Mesenteric fat pad (tissue), 1 donor: ENCODE measurements at places on chromosomes 1 and 21. TPM values are rescaled to one million over a fixed set of nuclear protein-coding genes. Genes with fewer than 3 reads are reported as not detected.

- no peak for DNase-seq
These were observed 21.7 kb downstream of the PDXK start for GRCh38 chr21:43740497-43741156.

- no peak for DNase-seq
These were observed 586.4 kb upstream of the TMPRSS15 start for GRCh38 chr21:18989953-18990495.

DNA sequence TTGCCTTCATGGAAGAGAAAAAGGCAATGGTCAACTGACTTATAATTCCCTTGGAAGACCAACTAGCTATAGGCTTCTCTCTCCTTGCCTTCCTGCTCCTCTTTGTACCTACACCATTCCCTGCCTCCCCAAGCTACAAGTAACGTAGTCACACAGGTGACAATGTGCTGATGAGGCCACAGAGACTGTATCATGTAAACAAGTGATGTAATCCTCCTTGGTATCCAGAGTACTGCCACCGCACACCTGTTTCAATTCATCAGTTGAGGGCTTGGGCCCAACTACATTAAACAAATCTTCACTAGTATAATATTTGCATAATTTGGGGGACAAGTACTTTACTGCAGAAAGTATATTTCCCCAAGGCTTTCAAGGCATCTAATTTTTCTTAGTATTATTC, 76.4 kb upstream of the SCYL3 start:
- no peak for DNase-seq

DNA sequence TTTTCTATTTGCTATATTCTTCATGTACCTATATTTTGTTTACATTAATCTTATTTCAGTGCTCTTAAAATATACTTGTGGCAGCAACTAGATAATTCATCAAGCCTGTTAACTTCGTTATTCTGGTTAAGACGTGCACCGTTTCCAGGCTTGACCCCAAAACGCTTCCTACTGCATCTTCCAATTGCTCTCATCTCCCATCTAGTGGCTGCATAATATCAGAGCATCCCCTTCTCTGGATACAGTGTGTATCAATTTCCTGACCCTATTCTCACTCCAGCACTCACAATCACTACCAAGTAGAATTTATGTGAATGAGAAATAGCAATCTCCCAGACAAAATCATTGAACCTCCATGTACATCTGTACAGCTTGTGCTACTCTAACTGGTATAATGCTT, 1280.3 kb upstream of the B3GALT2 start:
- DNase-seq: no peak

- no peak for DNase-seq
These were observed 486.9 kb upstream of the USP24 start for GRCh38 chr1:55702064-55702463.

GRCh38 chr1:57826535-57826934, 402.7 kb upstream of the DAB1 start:
- DNase-seq: no peak

GRCh38 chr1:114122941-114123618, 30.6 kb downstream of the SYT6 start:
- no peak for DNase-seq

- DNase-seq: no peak
These were observed 19.7 kb downstream of the CDK18 start for GRCh38 chr1:205523891-205524793.

DNA sequence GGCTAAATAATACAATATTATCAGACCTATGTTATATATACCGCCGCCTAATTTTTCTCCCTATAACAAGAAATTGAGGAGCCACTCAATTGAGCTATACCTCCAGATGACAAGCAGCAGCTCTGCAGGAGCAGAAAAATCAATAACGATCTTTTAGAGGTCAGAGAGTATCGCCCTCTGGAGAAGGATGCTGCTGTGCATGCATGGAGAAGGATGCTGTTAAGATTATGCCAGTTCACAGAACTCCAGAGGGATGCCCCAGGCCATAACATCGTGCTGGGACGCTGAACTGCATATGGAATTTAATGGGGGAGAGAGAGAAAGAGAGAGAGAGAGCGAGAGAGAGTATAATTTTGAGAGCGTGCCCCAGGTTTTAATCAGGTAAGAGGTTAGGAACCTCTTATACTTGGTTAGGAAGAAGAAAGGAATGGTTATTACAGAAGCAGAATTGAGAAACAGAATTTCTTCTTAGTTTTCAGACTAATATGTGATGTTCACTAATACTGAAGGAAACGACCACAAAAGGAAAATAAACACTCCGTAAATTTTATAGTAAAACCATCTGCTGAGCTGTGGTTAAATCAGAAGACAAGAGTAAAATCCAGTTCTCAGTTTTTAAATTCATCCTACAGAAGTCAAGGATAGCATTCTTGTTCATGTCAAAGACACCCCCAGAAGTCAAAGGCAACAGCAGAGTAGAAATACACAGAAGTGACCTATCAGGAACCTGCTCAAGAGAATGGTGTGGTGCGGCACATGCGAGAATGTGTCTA, 111.1 kb downstream of the SMYD2 start:
- DNase-seq: no peak

- DNase-seq: no peak
These were observed 550 bp downstream of the ARHGEF16 start for GRCh38 chr1:3454811-3455618.

GRCh38 chr1:15417059-15417934, 7.6 kb downstream of the EFHD2 start:
- DNase-seq: no peak

DNA sequence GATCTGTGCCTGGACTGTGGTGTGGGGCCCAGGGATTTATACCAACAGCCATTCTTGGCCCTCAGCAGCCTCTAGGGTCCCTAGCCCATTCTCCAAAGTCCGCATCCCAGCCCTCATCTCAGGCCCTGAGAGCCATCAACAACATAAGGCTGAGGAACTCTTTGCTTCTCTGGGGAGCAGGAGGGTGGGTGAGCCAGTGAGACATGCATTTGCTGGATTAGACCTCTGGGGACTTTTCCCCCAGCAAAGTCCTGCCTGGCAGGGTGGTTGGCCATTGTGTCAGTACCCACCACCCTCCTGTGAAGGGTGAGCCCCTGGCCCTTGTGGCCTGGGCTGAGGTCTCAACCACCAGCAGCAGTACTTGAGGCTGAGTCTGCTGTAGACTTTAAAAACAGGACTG, 24.2 kb upstream of the FAM20B start:
- DNase-seq: no peak

DNA sequence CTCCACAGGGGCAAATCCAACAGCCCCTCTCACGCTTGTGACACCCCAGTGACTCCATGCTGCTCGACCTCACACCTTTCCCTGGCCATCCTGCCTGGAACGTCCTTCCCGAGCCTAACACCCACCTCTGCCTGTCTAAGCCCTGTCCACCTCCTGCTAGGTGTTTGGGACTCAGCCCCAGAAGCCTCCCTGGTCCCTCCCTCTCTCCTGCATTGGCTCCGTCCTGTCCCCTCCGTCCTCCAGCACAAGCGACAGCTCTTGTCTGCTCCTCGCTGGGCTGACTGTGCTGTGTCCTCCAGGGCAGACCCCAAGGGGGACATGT, 102.0 kb upstream of the IFFO2 start:
- no peak for DNase-seq

DNA sequence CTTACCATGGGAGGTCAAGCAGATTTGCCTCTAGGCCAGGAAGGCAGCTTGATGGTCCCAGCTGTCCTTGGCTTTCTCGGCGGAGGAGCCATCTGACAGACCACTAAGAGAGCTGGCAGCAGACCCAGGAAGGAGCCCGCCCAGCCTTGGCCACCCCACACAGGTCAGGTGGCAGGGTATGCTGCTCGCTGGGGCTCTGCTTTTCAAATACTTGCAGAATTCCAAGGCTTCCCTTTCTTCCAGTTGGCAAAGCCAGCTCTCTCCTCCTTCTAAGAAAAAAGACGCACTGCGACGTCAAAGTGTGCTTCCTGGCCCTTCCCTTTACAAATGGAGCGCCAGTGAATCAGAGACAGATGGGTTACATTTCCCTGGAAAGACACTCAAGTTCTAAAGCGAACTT, 229.4 kb downstream of the CACNA1E start:
- DNase-seq: no peak

GRCh38 chr1:23793018-23793781, 2.3 kb downstream of the LYPLA2 start:
- DNase-seq: no peak

DNA sequence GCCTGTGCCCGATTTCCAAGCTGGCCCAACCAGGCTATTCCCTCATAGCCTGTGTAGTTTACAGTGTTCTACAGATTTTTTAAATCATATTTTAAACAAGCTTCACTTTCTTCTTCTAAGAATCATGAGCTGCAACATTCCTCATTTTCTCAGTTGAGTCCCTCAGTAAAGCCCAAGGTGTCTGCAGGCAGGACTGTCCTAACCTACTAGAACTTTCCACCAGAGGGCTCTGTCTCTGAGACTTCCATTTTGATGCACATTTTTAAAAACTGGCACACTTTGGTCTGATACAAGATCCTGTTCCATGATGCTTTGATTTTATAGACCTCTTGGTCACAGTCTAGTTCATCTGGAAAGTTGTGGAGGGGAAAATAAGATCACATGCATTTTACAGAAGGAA, 21.6 kb upstream of the SLAMF6 start:
- DNase-seq: no peak

DNA sequence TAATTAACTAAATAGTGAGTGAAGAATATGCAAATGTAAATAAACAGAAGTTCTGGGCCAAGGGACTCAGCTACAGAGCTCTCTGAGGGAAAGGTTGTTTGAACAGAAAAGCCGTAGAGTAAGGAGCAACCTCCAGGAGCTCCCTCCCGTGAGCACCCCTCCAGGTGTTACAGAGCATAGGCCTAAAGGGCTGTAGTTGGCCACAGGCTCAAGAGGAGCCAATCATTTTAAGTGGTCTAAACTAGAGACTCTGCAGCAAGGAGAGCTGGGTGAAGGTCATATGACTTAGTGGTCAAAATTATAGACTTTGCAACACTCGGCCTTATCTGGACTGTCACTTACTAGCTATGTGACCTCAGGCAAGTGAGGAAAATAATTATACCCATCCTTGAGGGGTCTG, 19.1 kb upstream of the RXRG start:
- no peak for DNase-seq

GRCh38 chr1:232784794-232785193, 20.4 kb upstream of the MAP10 start:
- DNase-seq: no peak

GRCh38 chr1:67307251-67308060, at the start of gene IL12RB2:
Gene IL12RB2, plus strand, starts transcription at chr1:67307873. Its CDS starts 12,496 bp downstream, at chr1:67320369.
- no peak for DNase-seq

- DNase-seq: no peak
These were observed 28.7 kb downstream of the CDK18 start for GRCh38 chr1:205532996-205533735.

DNA sequence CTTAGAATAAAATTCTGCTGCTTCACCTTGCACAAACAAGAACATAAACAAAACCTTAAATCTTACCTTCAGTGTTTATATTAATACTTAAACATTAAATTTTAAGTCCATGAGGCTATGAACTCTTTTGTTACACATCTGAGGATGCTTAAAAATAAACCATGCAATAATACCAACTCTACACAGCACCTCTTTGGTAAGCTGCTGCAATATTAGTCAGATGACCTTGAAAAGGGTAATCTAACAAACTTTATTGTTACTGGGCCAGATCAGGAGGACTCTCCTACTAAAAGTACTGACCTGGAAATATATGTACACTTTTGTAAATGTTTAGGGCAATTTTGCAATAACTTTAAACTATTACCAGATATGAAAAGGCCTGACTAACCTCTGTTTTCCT, 763 bp downstream of the SIKE1 start:
- DNase-seq: no peak

DNA sequence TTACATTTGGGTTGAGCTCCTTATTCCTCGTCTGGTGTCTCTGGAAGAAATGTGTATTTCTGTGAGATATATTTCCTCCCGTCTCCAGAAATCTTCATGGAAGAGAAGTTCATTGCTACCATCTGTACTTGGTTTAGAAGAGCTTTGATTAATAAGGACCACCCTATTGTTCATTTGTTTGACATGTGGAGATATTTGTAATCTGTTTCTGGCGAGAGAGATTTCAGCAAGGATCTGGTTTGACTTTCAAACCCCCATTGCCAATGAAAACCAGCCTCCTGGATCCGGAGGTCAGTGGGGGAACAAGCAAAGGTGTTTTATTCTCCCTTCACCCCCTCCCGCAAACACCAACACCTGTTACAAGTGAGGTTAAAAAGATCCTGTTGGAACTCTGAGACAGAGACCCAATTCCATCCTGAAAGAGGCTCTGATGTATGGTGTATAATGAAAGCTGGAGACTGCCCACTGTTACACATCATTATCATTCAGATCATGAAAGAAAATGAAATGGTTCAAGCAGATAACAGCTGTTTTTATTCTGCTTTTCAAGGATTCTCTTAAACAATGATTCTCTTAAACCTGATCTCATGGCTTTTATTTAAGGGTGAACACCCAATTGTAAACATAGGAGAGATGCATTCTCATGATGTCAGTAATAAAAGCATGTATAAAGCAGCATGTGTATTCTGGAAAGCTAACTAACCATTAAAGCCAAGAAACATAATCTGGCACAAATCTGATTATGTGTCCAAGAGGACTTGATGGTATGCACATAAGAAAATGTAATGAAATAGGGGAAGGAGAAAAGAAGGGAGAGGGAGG, 393.5 kb upstream of the ADGRL2 start:
- no peak for DNase-seq

GRCh38 chr21:35036465-35037383, 12.4 kb downstream of the RUNX1 start:
- DNase-seq: no peak

DNA sequence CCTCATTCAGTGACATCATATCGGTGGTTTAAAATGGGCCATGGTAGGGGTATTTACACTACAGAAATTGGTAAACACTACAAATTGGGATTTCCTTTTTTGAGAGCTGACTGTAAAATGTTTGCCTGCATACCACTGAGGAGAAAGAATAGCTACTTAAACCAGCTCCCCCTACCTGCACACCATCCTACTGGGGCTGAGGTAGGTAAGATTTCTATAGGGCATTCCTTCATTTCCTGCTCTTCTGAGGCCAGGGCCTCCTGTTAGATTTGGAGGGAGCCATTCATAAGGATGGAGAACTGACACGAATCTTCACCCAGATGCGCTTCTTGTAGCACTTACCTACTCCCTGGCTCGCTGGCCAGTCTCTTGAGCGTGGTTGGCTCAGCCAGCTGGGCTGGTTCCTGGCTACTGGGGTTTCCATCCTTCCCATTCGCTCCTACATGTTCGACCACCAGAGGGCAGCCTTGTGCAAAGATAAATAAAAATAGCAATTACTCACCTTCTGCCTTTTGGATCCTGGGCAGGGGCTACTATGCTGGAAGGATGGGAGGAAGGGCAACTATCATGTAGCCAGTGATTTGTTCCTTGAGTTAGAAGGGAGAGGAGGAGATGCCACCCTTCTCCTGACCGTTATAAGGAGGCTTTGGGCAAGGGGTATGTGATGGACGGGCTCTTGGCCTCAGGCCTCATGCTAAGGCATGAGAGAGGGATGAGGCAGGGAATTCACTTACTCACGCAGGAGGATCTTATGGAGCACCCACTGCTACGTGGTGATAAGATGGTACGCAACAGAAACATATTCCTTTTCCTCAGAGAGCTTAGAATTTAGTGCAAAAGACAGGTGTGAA, 10.7 kb downstream of the OPTC start:
- DNase-seq: no peak

ARL8A gene
- total RNA-seq: 106 TPM

UTS2 gene
- not detected for total RNA-seq

OR10J4 gene
- not detected for total RNA-seq

PRDM16 gene
- 3.9 TPM for total RNA-seq

BACH1 gene
- 69.8 TPM for total RNA-seq

FAM229A gene
- 6.2 TPM for total RNA-seq

MPZ gene
- total RNA-seq: 5.5 TPM

ARHGEF16 gene
- 1.6 TPM for total RNA-seq

PFKFB2 gene
- 11.1 TPM for total RNA-seq

RAD54L gene
- not detected for total RNA-seq

RAP1GAP gene
- total RNA-seq: 0.26 TPM
